CD4-positive, alpha-beta T cell treated with Interleukin-15 for 1 hour (primary cell): ENCODE measurements at places on chromosomes 2 and 18.

GRCh38 chr2:159155791-159156190 is 130.7 kb downstream of the WDSUB1 start:
- DNase-seq, result no peak

- DNase-seq, result no peak
These were observed 48.8 kb downstream of the MAP3K20 start for GRCh38 chr2:173124441-173124840.

- no peak for DNase-seq
These were observed 119.8 kb downstream of the LDLRAD4 start for GRCh38 chr18:13338318-13338717.

DNA sequence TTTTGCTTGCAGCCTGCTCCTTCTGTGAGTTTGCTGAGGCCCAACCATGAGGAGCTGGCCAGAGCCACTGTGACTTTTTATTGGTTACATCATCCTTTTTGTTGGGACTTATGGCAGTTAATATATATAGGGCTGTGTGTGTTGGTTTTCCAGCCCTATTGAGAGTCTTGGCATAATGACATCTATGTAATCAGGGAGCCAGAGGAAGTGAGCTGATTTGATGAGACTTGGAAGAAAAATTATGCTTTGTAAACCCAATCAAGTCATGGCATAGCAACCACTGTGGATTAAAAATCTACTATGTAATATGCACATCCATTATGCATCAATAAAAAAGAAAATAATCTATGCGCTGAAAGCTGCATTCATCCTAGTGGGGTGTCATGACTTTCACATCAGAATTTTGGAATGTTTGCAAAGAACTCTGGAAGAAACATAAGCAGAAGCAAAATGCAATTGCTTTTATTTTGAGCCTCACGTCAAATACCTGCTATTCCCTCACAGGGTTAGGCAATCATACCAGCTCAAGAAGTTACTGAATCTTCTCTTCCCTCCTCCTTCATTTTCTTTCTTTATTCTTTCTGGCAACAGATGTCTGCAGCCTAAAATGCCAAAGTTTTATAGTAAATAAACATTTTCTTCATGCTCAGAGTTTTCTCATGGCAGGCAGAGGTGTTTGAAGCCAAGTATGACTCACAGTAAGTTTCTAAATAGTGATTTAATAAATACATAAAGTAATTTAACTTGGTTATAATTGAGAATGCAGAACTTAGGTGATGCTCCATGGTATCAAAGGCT is 308.5 kb downstream of the KCNS3 start:
- DNase-seq, result no peak

DNA sequence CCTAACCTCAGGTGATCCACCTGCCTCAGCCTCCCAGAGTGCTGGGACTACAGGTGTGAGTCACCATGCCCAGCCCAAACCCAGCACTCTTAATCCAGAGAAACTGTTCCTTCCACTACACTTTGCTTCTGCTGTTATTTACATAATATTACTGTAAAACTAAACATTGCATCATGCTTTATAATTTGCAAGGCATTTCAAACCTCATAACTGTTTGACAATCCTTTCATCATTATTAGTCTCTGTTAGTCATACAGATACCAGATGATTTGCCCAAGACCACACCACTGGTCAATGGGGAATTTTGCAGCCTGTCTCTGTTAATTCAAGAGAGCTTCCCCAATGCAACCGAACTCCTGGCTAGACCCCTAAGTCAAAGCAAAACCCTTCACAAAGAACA is 338.3 kb downstream of the ALK start:
- DNase-seq, result no peak

DNA sequence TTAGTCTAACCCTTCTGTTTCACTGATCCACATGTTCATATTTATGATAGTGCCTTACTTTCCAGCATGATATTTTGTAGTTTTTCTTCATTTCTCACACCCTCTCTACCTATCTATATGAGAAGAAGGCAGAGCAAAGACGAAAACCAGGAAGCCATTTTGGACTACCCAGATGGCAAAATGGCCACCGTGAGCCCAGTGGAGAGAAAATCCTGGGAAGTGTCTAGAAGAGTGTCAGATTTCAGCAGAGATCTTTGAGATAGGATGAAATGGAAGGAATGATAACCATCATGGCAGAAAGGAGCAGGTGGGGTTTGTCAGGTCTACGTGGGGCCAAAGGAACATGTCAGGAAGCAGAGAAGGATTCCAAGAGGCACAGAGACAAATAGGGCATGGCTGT is 84.0 kb upstream of the MYCN start:
- no peak for DNase-seq

- DNase-seq, result no peak
These were observed 363.3 kb upstream of the SMIM21 start for GRCh38 chr18:75790796-75791195.

DNA sequence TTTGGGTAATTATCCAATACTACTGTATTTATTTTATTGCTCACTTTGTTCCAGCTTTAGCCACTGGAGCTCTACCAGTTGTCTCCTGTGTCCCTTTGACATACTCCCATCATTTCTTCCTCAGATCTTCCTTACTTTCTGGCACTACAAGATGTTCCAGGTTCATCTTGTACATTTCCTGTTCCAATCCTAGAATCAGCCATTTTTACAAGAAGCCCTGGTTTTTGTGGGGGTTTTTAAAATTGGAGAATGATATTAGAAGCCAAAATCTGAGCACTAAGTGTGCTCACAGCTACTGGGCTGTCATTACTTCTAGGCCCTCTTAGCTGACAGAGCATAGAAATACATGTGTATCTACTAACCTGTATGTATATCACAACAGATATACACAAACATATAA is 164.3 kb downstream of the ZFP36L2 start:
- no peak for DNase-seq

DNA sequence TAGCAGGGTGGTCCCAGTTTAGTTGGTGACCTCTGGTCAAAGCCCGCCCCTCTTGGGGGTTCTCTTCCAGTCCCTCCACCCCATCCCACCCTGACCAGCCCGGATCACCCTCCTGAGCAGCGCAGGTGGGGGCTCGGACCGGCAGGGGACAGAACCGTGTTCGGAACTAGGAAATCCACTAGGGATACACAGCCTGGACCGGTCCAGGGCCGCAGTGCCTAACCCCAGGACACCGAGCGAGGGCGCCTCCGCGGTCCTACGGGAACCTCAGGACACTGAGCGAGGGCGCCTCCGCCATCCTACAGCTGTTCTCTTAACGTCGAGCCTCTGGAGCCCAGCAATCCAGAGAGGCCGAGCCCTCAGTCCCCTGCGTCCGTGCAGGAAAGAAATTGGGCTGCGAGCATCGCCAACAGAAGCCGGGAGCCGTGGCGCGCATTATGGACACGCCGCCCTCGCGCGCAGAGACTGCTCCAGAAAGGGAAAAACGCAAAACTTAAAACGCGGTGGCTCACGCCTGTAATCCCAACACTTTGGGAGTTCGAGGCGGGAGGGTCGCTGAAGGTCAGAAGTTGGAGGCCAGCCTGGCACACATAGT is 8.5 kb downstream of the RAX start:
- no peak for DNase-seq

DNA sequence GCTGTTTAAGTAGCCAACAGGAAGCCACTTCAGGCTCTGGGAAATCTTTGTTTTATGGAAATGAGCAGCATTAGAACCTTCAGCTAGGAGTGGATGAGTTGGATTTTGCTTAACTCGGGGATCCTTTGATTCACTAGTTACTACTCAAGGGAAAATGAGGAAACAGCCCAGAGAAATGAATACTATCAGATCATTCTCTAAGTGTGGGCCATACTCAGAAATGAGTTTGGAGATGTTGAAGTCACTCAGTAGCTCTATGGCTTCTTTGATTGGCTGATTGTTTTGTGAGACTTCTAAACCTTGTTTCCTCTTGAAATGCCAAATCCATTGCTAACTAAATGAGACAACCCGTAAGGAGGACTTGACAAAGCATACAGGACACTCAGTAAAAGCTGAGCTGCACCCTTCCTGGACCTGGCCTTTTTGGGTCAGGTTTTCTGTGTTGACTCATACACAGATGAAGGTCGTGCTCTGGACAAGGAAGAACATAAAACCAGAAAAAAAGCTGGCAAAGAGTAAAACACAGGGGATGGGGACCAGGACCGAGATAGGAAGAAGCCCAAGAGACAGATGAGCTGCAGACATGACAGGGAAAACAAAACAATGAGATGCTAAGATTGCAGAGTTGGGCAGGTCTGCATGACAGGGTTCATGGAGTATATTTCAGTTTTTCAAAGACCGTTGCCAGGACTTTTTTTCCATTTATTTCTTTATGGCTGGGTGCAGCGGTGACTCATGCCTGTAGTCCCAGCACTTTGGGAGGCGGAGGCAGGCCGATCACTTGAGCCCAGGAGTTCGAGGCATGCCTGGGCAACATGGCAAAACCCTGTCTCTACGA is 41.6 kb downstream of the INO80C start:
- no peak for DNase-seq

- DNase-seq, result no peak
These were observed 91.5 kb upstream of the SLC8A1 start for GRCh38 chr2:40543381-40543780.

GRCh38 chr18:7824970-7825369 is 257.9 kb downstream of the PTPRM start:
- no peak for DNase-seq

- no peak for DNase-seq
These were observed 265.3 kb upstream of the NXPH2 start for GRCh38 chr2:139045524-139045923.
